Activated B cell treated with CpG ODN at 0.5 μM for 24 hours (primary cell): ENCODE measurements at places on chromosomes 5 and 9. TPM values are rescaled to one million over a fixed set of nuclear protein-coding genes. Genes with fewer than 3 reads are reported as not detected.

IRGM gene
- total RNA-seq, result 0.22 and 0.24 TPM in 2 replicates

SHISAL2B gene
- not detected in 2 replicates for total RNA-seq

EGR1 gene
- total RNA-seq, result 10.9 and 14.2 TPM in 2 replicates

MYOT gene
- total RNA-seq, result not detected in 2 replicates

FOXD1 gene
- total RNA-seq, result 0.09 and 0.10 TPM in 2 replicates

FBP2 gene
- total RNA-seq, result not detected in 2 replicates

PELO gene
- total RNA-seq, result 20.0 and 23.0 TPM in 2 replicates

FSTL4 gene
- 1.5 and 1.7 TPM in 2 replicates for total RNA-seq

CDHR2 gene
- 0.31 and 0.42 TPM in 2 replicates for total RNA-seq

RNF44 gene
- total RNA-seq, result 78.6 and 96.5 TPM in 2 replicates

PLAC8L1 gene
- 0.37 and 0.78 TPM in 2 replicates for total RNA-seq

MTRR gene
- total RNA-seq, result 54.8 and 70.7 TPM in 2 replicates

DNA sequence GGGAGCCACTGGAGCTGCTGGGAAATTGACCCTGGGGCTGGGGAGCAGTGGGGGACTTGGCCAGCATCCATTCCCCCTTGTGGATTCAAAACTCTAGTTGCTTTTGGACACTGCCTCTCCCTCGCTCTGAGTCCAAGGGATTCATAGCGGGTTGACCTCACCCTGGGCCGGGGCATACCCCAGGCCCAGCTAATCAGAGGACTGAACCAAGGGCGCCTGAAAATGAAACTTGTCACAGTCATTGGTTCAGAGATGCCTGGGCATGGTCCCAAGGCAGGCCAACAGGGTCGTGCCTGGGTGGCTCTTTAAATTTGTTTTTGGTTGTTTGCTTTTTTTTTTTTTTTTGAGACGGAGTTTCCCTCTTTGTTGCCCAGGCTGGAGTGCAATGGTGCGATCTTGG lies 22.6 kb downstream of the STK10 start:
- no peak for DNase-seq

DNA sequence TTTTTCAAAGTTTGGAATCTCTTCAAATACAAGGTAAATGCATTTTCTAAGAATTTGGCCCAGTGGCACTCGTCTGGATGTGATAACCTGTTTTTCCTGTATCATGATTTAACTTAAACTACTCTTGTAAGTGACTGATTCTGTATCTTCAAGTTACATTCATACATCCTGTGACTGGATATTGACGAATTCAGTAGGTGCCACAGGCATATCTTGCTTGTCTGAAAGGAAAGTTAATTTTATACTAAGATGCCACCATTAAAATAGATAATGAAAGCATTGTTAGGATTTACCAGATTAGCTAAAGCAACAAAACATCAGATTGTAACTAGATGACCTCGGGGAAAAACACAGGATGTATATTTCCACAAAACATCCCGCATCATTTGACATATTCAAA lies 175.3 kb upstream of the ZNF608 start:
- DNase-seq, result no peak

- DNase-seq, result no peak
Measured at GRCh38 chr9:69130456-69131441, 43.3 kb upstream of the TJP2 start.

- DNase-seq, result no peak
Measured at GRCh38 chr5:153490118-153491037, at the start of gene GRIA1. Gene GRIA1, plus strand, starts transcription at chr5:153490670.

GRCh38 chr9:27436234-27436633 lies 87.9 kb upstream of the IFNK start:
- no peak for DNase-seq

- no peak for DNase-seq
Measured at GRCh38 chr9:137435980-137436760, 5.0 kb downstream of the ENTPD8 start.

DNA sequence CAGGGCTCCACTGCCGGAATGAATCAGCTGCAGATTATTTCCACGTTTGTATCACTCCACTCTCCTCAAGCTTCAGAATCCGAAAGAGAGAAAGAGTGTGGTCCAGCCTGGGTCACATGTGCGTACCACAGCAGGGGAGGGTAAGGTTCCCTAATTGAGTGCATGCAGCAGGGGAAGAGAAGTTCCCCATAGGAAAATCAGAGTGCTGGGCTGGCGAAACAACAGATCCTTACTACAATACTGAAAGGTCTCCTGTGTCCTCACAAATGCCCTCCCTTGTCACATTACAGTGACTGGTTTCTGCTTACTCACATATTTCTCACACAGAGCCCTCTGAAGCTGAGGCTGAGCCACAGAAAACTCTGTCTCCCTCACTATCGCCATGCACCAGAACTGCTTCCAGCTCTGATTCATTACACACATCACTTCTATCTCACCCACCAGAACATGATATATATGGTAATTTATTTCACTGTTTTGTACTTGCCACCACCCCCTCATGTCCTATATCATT lies 532.2 kb upstream of the TUSC1 start:
- DNase-seq, result no peak

GRCh38 chr5:127609957-127610356 lies 38.9 kb upstream of the CTXN3 start:
- no peak for DNase-seq

DNA sequence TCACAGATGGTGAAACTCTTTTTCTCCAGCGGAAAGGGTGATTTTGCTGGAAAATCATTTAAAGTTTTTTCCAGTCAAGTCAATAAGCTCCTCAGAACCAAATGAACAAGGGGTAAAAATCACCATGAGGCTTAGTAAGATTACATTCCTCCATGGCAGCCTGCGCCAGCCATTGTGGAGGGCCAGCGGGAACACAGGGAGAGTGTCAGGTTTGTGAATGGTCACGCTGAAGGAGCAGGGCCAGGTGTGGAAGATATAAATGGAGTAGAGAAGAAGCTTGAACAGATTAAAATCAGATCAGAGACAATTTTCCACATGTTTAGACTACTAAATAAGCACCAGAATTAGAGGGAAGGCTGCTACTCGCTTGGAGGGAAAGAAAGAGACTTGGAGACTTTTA lies 208.8 kb downstream of the NR3C1 start:
- DNase-seq, result no peak

GRCh38 chr5:163846512-163846911 lies 341.1 kb downstream of the MAT2B start:
- no peak for DNase-seq

DNA sequence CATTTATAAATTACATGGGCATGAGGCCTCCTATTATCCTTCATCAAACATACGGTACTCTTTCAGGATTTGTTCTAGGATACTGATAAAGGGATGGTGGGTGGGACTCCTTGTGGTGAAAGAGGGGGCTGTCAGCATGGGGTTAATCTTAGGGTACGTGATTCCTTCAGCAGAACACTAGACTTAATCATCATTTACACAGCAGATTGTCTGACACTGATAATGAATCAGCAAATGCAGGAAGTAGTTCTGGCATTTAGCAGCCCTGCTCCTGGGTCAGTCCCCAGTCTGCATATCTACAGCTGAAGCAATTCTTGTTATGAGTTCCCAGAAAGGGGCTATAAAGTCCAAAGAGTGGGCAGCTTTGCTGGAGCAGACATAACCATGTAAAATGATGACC lies 384.6 kb downstream of the SPOCK1 start:
- DNase-seq, result no peak

DNA sequence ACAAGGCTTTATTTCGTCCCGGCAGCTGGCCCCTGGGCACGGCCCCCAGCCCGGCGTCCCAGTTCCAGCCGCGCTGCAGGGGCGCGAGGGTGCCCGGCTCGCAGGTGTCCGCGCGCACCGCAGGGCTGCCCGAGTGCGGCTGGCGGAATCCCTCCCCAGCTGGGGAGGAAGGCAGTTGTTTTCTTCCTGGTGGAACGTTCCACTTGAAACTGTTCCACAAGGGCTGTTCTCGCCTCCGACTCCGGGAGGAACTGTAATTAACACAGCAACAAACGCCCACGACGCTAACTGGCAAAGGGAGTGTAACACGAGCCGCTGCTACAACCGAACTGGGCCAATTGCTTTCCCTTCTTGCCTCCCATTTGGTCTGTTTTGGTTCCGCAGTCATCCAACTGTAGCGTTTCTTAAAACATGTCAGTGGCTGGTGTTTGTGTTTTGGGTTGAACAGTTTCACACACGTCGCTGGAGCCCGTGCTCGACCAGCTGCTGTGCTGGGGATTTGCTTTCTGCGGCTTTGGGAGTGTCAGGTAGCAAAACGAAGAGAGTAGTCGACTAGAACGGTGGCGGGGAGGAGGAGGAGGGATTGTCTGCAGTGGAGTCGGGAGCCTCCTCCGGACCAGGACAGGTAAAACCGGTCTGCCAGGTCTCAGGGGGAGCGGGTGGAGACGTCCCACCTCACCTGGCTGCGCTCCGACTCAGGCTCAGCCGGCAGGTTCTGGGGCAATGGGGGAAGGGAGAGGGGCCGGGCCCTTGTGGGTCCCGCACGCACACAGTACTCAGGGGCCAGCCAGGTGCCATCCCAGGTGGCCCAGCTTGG lies 131.6 kb upstream of the NIPBL start:
- peak; percentile 48 for DNase-seq

DNA sequence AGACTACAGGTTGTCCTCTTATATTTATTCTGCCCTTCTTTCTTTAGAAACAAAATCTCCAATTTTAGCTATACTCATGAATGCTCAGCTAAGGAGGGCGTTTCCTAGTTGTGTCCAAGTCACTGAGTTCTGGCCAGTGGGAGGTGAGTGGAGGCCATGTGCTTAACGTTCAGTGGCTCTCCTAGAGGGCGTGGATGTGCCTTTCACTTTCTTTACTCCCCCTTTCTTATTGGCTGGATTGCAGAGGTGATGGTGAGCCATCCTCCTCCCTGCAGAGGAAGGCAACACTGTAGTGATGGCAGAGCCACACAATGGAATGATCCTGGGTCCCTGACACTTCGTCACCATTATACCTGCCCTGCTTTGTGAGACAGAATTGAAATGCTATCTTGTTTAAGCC lies 54.6 kb downstream of the ALG2 start:
- no peak for DNase-seq

DNA sequence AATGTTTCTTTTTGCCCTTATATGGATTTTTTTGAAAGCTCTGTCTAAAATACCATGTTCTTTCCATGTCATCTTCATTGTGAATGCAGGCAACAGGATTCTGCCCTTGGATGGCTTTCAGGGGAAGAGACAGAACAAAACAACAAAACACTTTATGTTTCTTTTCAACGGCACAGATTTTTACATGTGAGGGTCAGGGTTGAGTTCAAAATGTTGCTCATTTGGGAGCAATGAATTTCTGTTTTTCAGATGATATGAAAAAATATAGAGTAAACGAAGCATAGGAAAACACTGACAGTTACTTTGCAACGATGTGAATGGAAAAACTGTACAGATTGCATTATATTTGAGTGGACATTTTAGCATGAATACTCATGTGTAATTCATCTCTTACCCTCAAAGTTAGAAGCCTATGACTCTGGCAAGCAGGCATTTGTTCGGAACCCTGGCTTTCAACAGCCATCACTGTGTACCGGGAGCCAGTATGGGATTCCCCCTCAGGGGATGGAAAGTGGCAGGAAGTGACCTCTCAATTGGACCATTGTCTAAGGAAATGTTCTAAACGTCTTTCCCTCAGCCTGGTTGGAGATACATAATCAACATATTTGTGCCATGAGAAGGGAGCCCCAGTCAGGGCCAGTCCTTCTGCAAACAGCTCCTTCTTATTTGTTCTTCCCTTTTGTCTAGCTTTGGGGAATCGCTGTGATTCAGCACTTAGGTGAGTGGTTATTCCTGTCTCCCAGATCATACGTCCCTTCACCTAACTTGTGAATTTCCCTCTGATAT lies 153.9 kb upstream of the MEF2C start:
- no peak for DNase-seq

GRCh38 chr5:172288465-172288864 lies 4.9 kb upstream of the UBTD2 start:
- DNase-seq, result no peak

- DNase-seq, result no peak
Measured at GRCh38 chr5:68193481-68194036, 22.0 kb upstream of the PIK3R1 start.

- DNase-seq, result no peak
Measured at GRCh38 chr5:59829386-59829785, 64.1 kb downstream of the PDE4D start.

GRCh38 chr5:82924226-82925060 lies 152.8 kb downstream of the TMEM167A start:
- DNase-seq, result no peak

DNA sequence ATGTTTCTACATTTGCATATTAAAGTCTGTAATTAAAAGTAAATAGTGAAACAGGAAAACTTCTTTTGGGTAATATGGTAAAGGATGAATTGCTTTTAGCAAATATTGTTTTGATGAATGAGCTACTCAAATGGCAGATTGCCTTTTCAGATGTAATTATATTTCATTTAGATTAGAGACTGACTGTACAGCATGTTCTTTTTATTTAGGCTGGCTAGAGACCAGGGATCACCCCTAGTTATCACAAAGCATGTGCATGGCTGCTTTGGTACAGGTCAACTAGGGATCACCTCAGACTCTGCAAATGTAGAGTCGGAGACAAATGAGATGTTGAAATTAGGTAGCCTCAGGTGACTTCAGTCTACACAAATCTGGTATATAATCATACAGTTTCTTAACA lies 214.9 kb upstream of the SEMA6A start:
- no peak for DNase-seq
